ENCODE measurements at places on chromosomes 5 and 9. TPM values are rescaled to one million over a fixed set of nuclear protein-coding genes. Genes with fewer than 3 reads are reported as not detected.

RNF183 gene
- total RNA-seq = 0.37 TPM

DRD1 gene
- not detected for total RNA-seq

IFNB1 gene
- total RNA-seq = not detected

RNF208 gene
- 0.25 TPM for total RNA-seq

SYNPO gene
- 0.50 TPM for total RNA-seq

IRX2 gene
- 0.11 TPM for total RNA-seq

FAM153A gene
- 0.62 TPM for total RNA-seq

SPATA9 gene
- total RNA-seq = 0.22 TPM

STK32A gene
- 0.22 TPM for total RNA-seq

BRD3 gene
- total RNA-seq = 6.0 TPM

IFNK gene
- 0.12 TPM for total RNA-seq

SLC36A3 gene
- total RNA-seq = not detected

FAM81B gene
- not detected for total RNA-seq

PAEP gene
- total RNA-seq = not detected

SHC3 gene
- 25.5 TPM for total RNA-seq

ANKRD31 gene
- total RNA-seq = 0.11 TPM

SNX18 gene
- 65.7 TPM for total RNA-seq

UBE2R2 gene
- 19.0 TPM for total RNA-seq

PCDHA5 gene
- total RNA-seq = 0.11 TPM

DNAH5 gene
- total RNA-seq = 0.11 TPM

PTPN3 gene
- total RNA-seq = 0.12 TPM

BTNL8 gene
- not detected for total RNA-seq

CNTFR gene
- not detected for total RNA-seq

CKMT2 gene
- total RNA-seq = 25.2 TPM

PCDHGA6 gene
- total RNA-seq = 3.2 TPM

ARID3C gene
- 0.22 TPM for total RNA-seq

MAP1B gene
- 215 TPM for total RNA-seq

Data from uterine smooth muscle cell (primary cell).